ENCODE measurements at places on chromosomes 16 and 17.

GRCh38 chr16:70465999-70466804 is 11.8 kb downstream of the FCSK start:
- DNase-seq, result no peak

DNA sequence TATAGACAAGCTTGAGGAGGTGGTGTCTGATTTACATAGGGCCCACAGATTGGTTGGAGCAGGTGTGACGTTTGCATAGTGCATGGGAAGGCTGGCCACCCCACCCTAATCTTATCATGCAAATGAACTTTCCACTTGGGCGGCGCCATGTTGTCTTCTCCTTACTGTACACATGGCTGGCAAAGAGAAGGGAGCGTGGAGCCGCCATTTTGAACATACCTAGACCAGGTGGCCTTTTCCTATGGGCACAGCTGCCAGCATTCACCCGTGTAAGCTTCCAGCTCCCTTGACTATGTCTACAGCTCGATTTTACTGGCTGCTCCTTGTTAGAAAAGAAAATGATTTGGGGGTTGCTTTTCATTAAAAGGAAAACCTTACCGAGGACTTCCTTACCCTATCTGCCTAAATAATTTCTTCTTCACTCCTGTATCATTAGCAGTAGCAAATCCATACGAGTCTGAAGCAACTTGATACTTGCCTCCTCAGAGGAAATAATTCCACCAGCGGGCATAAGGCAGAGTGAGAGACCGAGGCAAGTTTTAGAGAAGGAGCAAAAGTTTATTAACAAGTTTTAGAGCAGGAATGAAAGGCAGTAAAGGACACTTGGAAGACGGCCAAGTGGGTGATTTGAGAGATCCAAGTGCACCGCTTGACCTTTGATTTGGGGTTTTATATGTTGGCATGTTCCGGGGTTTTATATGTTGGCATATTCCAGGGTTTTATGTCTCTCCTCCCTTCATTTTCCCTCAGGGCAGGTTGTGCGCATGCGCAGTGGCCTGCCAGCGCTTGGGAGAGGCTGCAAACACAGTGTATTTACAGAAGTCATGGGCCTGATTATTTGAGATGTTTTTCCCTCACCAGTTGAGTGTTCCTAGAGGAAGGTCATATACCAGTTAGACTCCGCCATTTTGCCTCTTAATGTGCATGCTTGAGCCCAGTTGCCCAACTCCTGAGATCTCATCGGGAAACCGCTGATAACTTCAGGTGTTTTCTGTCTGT is 65.7 kb downstream of the MARF1 start:
- DNase-seq, result no peak

GRCh38 chr17:46063241-46063640 is 64.2 kb downstream of the STH start:
- DNase-seq, result no peak

DNA sequence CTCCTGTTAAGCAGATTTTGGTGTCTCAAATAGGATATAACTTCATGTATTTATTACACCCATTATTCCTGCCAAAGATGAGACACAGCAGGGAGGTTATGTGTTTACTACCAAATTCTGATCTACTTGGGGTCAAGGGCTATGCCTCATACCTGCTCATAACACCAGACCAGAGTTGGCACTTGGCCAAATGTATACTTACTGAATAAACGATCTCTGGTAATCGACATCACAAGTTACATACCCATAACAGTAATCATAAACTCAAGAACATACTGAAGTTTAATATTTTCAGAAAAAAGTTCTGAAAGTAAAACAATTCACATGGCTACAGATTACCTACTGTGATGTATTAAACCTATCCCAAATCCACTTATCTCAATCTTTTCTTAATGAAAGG is 2.9 kb downstream of the TMEM170A start:
- DNase-seq, result no peak

DNA sequence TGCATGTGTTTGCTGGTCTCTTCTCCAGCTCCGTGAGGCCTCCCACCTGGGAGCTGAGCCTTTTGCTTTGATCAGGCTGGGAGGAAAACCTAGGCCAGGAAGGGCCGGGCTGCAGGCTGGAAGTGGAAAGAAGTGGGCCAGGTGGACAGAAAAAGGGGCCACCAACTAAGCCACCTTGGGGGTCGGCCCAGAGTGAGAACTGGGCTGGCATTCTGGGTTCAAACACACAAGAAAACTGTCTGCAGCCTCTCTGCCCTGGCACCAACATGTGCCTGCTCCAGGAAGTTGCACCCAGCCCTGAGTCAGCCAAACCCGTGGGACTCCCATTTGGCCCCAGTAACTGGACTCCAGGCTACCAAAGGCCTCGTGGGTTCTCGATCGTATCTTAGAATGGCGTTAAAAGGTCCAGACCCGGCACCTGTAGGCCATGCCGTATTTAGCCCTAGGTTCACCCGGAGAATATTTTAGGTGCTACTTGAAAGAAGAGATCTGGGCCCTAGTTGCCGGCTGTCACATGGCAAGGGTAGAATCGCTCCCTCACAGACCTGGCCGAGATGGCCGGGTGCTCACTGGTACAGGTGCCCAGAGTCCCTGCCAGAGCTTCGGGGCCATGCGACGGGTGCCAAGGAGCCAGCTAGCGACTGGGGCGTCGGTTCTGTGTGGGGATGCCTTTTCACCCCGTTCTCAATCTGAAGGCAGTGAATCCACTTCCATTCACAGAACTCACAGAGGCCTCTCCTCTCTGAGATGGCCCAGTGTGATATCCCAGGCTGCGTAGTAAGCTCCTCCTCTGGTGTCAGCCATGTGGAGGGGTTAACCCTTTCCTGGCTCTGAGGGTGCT is 236.6 kb downstream of the MRTFB start:
- DNase-seq, result no peak

DNA sequence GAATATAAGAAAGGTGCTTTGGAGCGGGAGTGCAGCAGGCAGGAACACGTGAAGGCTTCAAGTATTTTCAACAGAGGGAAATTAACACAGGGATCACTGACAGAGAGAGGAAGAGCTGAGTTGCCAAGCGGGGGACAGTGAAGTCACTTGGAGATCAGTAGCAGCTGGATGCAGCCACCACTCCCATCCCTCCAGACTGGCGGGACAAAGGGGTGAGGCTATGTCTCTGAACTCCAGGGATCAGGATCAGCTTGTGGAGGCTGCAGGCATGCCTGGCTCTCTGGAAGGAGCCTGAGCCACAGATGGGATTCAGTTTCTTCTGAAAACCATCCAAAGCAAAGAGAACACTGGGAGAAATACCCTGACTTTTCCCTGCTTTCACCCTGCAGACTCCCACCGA is 113.7 kb upstream of the IRX3 start:
- no peak for DNase-seq

DNA sequence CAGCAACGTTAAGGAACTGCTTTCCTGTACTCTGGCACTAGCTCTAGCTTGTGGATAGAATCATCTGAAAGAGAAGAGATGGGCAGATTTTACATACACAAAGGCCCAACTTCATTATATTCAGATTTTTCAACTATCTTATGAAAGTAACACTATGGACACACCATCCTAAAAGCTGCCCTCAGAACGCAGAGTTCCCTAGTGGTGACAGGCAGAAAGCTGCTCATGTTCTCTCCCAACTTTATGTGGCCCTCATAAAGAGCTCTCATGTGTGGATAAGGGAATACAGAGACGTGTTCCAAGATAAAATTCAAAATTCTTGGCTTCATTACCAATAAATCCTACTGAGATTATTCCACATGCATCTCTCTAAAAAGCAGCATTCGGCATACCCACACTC is 1.5 kb downstream of the CFAP20 start:
- no peak for DNase-seq

- no peak for DNase-seq
These were observed 29.8 kb upstream of the KCNJ2 start for GRCh38 chr17:70139449-70139993.

GRCh38 chr17:77253611-77254051 is 112.9 kb downstream of the SEC14L1 start:
- no peak for DNase-seq

DNA sequence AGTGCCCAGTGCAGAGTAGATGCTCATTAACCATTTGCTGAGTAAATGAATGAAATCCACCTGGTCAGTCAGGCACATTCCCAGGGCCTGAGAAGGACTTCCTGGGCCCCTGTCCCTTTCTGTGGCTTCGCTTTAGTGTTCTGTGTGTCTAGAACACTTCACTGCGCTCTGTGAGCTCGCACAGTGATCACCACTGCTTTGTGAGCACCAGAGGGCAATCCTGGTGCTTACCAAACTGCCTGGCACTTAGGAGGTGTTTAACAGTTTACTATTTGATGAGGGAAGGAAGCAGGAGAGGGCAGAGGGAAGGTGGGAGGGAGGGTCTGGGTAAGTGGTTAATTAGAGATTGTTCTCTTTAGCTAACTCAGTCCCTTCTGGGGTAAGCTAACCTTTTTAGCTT is 26.2 kb downstream of the SALL1 start:
- DNase-seq, result no peak

All from memory B cell (primary cell).